ENCODE measurements at places on chromosomes 5 and 9.
A peak's percentile ranks its signal among the peaks of the same experiment; 100 is the strongest.

DNA sequence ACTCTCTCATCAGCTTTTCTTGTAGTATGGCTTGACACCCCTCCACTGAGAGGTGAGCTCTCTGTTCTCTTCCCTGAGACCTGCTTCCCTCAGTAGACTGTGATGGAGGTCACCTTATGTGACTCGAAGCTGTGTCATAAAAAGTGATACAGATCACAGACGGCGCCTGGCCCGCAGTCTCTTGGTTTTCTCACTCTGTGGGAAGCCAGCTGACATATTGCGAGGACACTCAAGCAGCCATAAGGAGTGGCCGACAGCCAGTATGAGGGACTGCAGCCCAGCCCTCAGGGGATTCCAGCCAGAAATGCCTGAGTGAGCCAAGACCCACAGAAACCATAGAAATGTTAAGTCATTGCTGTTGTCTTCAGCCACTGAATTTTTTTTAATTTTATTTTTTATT, 38.0 kb downstream of the GADD45G start:
- no peak for DNase-seq

DNA sequence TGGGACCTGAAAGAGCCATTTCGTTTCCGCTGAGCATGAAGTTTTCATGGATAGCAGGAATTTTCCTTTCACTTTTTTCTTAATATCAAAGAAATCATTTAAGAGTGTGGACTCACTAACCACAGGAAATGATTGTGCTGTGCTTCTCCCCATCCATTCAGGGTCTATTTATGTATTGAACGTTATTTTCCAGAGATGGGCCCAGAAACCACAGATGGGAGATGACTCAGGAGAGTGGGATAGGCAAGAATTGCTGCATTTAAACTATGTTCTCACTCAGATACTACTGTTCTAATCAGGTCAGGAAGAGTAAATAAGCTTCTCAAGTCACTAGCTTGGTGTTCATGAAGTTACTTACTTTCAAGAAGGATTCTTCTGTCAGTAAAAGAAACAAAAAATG, 763.8 kb downstream of the DTWD2 start:
- no peak for DNase-seq

DNA sequence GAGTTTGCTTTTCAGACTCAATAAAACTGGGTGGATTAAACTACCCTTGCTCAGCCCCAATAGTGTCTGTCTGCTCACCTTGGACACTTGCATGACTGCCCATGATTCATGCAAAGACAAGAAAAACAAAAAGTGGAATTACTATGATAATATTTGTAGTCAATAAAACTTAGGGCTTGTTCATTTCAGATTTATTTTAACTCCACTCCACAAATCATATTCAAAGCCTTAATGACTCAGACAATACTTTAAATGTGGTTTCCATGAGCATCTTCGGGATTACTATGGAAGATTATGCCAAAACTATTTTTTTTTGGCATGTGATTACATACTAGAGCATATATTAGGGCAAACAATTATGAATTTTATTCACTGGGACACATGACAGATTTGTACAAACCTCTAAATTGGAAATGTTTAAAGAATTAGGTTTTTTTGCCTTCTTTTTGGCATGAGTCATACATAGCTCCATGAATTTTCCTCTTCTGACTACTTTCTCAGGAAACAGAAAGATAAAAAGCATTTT, 468.9 kb downstream of the ACTL7B start:
- DNase-seq: peak; percentile 24

- DNase-seq: no peak
Measured at GRCh38 chr5:175853573-175854230, 17.7 kb upstream of the CPLX2 start.

GRCh38 chr5:6135977-6136376, 242.4 kb downstream of the MED10 start:
- no peak for DNase-seq

DNA sequence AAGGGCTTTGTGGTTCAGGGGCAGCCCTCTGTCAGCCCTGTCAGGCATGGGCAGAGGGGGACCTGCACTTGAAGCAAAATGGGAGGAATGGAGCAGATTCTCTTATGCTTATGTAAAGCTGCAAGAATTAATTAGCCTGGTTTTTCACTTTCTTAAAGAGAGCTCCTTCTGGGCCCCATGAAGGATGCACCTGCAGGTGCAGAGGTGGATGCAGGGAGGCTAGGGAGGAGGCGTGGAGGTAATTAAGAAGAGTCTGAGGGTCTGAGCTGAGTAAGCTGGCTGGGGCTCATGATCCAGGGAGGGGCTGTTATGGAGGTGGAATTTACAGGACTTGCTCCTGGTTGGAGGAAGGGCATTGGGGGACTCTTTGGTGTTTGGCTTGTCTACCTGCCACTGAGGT, 22.0 kb downstream of the NSG2 start:
- no peak for DNase-seq

DNA sequence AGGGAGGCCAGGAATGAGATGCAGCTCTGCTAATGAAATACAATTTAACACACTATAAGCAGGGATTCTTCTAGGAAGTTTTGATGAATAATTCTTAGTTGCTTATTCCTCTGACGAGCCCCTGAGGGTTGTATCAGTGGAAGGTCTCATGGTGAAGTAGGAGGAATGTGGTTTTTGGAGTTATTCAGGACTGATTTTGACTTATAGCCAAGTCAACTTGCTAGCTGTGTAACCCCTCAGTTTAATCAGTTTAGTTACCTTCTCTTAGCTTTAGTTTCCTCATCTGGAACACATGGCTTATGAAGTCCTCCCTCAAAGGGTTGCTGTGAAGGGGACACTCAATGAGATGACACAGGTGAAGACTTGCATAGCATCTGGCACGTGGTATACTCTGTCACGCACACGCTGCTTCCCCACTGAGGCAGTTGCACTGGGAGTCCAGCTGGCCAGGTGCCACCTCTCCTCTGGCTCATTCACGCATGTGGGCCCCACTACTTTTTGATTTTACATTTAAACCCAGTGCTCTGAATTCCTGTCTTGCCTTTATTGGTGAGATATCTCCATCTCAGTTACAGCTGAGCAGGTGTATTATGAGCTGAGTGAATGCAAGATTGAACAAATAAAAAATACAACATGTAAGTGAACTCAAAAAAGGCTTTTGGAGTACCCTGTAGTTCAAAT, 415.0 kb downstream of the ARHGEF28 start:
- DNase-seq: no peak

DNA sequence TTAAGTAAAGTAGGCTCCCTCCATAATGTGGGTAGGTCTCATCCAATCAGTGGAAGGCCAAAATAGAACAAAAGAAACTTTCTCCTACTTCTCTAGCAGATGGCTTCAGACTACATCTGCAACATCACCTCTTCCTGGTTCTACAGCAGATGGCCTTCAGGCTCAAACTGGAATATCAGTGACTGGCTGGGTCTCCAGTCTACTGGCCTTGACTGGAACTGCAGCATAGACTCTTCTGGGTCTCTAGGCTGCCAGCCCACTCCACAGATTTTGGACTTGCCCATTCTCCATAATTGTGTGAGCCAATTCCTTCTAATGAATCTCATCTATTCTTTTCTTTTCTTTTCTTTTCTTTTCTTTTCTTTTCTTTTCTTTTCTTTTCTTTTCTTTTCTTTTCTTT, 64.8 kb downstream of the ACER2 start:
- DNase-seq: no peak

- DNase-seq: no peak
Measured at GRCh38 chr5:33526755-33527154, 86.0 kb downstream of the TARS1 start.

DNA sequence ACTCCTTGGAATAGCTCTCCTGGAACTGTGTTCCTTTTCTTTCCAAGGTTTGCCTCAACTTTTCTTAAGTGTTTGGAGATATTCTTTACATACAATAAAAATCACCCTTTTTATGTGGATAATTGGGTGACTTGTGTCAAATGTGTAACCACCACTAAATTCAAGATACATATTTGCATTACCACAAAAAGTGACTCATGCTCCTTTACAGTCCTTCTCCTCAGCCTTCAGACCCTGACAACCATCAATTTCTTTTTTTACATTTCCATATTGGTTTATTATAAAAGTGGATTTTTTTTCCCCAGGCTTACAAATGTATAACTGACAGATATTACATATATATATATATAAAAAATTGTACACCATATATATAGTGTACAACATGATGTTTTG, 372.0 kb upstream of the KCNN2 start:
- no peak for DNase-seq

DNA sequence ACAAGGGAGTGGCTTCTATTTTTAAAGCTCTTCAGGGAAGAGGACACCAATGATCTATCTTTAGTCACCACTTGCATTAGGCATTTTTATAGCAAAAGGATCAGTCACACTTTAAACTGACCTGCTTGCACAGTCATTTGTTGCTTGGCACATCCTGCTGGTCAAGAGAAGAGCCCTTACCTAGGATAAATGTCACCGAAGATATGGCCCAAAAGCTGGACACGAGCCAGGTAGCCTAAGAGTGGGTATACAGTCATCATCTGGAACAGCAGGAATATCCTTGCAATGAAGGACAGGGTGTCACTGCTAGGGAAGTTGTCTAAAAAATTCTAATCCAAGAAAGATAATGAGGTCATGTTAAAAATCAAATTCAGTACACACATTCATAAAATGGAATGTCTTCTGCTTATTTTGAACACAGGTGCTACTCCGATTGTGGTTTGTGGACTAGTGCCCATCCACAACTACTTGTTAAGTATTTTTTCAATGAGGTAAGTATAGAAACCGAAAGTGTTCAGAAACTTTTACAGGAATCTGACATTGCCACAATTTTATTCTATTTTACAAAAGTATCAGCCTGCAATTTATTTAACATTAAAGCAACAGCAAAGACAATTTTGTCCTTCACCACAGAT, 78.4 kb downstream of the SLC38A9 start:
- DNase-seq: no peak

- DNase-seq: no peak
Measured at GRCh38 chr9:119453980-119454379, 84.7 kb upstream of the BRINP1 start.

DNA sequence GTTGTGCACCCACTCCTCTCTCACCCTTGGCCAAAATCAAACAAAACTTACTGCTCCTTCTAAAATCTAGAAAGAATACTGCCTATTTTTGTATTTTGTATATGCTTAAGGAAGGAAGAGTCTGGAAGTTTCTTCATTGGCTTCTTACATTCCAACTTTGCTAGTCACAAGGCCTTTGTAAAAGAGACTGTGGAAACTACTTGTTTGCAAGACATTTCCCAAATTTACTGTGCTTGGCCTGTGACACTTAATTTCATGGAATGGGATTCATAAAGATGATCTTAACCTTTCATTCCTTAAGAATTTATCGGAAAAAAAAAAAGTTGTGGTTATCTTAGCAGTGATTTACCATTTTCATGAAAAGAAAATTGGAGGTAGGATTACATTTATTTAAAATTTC, 208.9 kb downstream of the VPS13A start:
- no peak for DNase-seq

- DNase-seq: no peak
Measured at GRCh38 chr5:87686975-87687374, 274.2 kb upstream of the CCNH start.

GRCh38 chr9:135262248-135262647, 174.8 kb downstream of the OLFM1 start:
- DNase-seq: no peak

DNA sequence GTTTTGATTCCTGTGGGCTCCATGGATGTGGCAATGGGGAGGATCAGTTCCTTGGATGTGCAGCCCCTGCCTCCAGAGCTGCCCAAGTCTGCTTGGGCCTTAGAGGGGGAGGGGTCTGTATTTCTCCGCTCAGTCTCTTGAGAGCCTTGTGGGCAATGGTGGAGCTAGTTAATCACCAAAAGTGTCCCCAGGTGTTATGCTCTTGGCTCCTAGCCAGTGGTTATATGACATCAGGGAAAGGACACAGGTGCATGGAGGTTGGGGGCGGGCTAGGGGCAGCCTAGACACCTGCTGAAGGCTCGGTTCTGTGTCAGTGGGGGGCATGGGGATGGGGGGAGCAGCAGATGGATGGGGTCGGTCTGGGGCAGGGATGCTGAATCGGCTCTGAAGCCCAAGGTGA, 12.4 kb upstream of the ARAP3 start:
- no peak for DNase-seq

DNA sequence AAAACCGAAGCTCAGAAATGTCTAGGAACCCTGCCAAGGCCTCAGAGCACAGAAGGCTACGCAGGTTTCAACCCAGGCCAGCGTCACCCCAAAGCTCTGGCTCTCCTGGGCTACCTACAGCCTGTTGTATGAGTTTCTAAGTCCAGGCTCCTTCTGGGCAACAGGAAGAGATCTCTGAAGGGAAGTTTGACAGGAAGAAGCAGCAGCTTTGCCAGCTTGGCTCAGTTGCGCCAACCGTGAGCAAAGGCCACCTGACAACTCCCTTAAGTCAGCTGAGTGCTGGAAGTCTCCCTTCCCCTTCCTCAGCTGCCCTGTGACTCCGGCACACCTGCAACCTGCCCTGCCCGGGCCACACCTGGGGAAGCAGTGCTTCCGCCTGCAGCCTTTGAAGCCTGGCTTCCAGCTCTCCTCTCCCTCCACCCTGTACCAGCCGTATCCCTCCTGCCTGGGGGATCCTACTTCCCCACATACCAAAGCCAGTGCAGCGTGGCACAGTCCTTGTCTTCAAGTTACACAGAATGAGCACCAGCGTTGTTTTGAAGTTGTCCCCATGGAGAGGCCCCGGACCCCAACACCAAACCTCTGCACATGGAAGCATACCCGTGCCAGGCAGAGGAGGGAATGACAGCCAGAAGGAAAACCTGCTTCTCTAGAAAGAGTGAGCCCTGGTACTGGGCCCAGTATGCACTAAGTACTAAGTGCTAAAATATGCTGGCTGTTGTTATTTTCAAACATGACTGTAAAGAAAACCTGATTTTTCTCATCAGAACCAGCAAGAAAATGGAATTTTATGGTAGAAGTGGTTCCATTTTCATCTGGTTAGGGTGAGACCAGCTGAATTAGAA, 36.5 kb downstream of the SHB start:
- no peak for DNase-seq

GRCh38 chr5:21680196-21680595, 1172.9 kb downstream of the CDH12 start:
- DNase-seq: peak; percentile 72

DNA sequence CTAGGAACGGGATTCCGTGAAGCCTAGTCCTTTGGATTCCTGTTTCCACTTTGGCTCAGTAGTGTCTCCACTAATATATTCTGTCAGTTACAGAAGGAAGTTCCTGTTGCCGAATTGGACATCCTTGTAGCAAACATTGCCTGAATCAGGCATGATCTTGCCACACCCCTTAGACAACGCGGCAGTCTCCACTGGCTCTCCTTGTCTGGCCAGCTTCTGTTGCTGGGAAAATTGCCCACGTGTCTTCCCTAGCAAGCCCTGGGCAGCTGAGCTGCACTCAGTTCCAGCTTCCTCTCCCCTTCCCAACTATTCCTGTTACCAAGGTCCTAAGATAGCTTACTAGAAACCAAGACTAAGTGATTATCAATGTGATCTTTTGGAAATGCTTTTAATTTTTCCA, 316.6 kb upstream of the RIOK2 start:
- no peak for DNase-seq

DNA sequence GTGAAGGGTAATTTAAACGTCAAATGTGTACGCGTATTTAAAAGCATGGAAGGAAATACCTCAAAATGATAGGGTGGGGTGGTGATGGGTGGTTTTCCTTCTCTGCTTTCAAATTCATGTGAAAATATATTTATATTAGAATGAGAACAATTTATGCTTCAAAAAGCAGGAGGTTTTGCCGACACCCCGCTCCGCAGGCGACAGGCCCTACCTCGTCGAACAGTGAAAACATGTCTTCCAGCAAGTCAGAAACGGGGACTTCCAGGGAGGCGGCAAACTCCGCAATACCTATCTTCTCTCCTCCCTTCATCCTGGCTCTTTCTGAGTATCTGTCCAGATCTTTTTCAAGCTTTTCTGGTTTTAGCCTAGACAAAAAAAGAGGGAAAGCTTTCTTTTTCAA, 28.5 kb upstream of the SLC6A3 start:
- no peak for DNase-seq
